ENCODE measurements at places on chromosomes 13 and 19.
A peak's percentile ranks its signal among the peaks of the same experiment; 100 is the strongest.

GRCh38 chr13:52851137-52851962, 2.9 kb upstream of the PCDH8 start:
- DNase-seq, result no peak

GRCh38 chr19:16821081-16821480, 8.1 kb upstream of the SIN3B start:
- no peak for DNase-seq

- no peak for DNase-seq
Observed at GRCh38 chr13:41401366-41401765, 56.0 kb upstream of the RGCC start.

GRCh38 chr19:17711851-17712250, 7.4 kb upstream of the MAP1S start:
- DNase-seq, result no peak

DNA sequence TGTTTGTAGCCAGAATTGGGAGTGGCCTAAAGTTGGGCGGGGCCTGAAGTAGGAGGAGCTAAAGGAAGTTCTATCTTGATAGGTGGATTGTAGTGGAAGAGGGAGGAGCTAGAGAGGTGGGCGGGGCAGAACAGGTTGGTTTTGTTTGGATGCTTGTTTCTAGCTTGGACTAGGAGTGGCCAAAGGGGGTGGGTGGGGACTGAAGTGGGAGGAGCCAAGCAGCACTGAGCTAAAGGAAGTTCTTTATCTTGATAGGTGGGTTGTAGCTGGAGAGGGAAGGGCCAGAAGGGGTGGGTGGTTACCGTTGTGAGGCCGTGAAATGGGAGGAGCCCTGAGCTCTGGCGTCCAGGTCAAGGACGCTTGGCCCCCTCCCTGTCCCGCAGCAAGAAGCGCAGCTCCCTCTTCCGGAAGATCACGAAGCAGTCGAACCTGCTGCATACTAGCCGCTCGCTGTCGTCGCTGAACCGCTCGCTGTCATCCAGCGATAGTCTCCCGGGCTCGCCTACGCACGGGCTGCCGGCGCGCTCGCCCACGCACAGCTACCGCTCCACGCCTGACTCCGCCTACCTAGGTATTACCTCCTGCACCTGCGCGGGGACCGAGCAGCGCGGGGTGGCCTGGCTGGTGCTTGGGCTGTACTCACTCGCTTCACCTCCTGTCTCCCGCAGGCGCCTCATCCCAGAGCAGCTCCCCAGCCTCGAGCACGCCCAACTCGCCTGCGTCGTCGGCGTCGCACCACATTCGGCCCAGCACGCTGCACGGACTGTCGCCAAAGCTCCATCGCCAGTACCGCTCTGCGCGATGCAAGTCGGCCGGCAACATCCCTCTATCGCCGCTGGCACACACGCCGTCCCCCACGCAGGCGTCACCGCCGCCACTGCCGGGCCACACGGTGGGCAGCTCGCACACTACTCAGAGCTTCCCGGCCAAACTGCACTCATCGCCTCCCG, 8.0 kb downstream of the DNASE2 start:
- peak; percentile 72 for DNase-seq

DNA sequence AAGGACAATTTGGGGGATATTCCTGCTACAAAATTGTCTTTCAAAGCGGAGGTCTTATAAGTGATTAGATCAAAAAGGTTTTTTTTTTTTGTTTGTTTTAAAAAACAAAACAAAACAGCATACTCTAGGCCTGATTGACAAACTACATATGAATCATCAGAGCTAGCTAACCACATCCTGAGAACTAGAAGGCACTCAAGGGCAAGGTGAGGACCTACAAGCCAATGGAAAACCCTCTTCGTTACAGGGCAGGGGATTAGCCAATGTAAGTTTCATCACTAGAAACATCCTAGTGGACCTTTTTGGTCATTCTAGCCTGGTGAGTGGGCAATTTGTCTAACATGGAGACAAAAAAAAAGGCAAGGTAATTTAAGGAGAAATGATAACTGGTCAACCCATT, 428.6 kb downstream of the RFC3 start:
- DNase-seq, result no peak

DNA sequence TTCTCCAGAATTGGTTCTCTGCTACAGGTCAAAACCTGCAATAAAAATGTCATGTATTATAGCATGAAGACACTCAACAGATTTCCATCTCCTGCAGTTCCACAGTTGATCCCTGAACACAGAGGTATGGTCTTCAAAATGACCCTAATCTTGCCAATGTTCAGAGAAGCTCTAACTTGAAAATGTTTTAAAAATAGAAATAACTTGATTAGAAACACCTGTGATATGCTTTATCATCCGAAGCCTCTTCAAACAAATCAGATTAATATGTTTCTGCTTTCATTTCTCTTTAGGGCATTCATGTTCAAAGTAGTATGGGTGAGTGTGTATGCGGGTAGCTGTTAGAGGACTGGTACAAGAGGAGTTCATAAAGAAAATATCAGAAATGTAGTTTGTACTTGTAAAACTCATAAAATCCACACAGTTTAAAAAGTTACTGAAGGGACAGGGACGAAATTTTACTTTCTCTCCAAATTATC, 60.4 kb downstream of the KCNRG start:
- no peak for DNase-seq

DNA sequence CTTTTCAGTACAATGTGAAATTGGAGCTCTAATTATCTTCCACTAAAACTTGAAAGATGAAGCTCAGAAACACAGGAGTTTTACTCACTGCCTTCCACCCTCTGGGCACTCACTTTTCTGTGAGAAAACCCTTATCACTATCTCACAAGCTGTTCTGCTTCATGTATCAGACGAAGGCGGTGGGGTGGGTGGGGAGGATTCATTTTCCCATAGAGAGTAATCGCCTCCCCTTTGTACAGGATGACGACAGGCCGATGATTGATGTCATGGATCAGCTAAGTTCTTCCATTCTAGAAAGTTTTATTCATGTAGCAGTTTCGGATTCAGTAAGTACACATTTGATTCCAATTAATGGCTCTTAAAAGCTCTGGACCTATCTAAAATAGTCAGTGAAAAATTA, 139.9 kb downstream of the ZAR1L start:
- DNase-seq, result no peak

DNA sequence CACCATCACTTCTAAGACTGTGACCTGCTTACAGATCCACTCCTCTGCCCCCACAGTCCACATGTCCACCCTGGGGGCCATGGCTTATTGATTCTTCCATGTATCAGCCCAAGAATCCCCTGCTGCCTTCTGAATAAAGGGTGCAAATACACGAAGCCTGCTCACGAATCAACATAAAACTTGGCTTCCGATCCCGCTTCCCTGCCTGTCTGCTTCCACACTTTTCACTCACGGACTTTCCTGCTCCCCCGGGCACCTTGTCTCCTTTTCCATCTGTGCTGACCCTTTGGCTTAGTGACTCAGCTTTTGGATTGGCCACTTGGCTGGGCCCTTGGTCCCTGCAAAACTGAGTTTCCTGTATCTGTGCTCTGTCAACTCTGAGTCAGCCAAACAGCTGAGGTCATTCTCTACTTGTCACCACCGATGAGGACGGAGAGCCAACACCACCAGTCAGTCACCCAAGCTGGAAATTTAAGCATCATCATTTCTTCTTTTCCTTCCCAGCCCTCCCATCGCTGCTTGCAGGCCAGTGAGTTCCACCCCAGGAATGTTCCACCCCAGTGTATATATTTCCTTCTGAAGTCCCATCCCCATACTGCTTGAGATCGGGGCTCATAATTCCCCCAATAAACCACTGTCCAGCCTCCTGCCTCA, 11.4 kb upstream of the USP12 start:
- no peak for DNase-seq

- no peak for DNase-seq
Observed at GRCh38 chr13:113792886-113793717, 34.1 kb downstream of the TMEM255B start.

GRCh38 chr13:23288995-23289394, 108.2 kb downstream of the SGCG start:
- no peak for DNase-seq

DNA sequence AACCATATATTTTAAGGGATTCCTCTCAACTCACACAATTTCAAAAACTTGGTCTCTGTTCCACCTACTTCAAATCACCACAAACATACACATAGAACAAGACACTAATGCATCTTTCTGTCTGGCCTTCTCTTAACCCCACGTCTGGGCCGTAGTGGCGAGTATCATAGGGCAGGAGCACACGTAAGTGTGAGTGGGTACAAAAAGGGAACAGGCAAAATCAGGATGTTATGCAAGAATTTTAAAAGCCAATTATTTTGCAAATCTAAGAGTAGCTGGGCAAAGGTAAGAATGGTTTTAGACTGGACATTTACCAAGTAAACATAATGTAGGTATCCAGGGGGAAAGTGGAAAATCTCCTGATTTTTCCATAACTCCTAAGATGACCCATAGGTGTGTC, 35.1 kb downstream of the MTMR6 start:
- DNase-seq, result no peak

Measured in activated CD4-positive, CD25-positive, alpha-beta regulatory T cell treated with anti-CD3 and anti-CD28 coated beads, Interleukin-2, amount 50 U/mL, for 72 hours (primary cell).